ENCODE measurements at places on chromosomes 16 and 17.
A peak's percentile ranks its signal among the peaks of the same experiment; 100 is the strongest.

DNA sequence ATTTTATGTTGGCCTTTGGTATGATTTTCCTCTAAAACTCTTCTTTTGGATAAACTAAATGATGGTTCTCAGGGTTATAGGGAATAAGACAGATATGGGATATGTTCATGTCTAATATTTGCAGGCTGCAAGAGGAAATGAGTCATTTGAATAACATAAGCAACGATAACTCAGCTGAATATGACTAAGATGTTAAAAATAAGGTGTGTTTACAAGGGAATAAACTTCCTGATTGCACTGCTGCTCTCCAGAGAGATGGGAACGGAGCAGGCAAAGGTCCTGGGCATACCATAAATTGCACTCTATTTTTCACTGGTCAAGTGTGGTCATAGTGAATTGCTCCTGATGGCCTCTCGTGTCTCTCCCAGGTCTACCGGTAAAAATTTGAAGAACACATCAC lies 666.2 kb downstream of the TOX3 start:
- DNase-seq: peak; percentile 77

GRCh38 chr16:84768061-84768807 lies 51.6 kb upstream of the CRISPLD2 start:
- no peak for DNase-seq

GRCh38 chr16:73796241-73796640 lies 500.4 kb upstream of the PSMD7 start:
- DNase-seq: no peak

GRCh38 chr16:51450376-51450775 lies 299.3 kb upstream of the SALL1 start:
- DNase-seq: no peak

GRCh38 chr17:41793784-41794539 lies 7.5 kb upstream of the JUP start:
- peak; percentile 48 for DNase-seq

DNA sequence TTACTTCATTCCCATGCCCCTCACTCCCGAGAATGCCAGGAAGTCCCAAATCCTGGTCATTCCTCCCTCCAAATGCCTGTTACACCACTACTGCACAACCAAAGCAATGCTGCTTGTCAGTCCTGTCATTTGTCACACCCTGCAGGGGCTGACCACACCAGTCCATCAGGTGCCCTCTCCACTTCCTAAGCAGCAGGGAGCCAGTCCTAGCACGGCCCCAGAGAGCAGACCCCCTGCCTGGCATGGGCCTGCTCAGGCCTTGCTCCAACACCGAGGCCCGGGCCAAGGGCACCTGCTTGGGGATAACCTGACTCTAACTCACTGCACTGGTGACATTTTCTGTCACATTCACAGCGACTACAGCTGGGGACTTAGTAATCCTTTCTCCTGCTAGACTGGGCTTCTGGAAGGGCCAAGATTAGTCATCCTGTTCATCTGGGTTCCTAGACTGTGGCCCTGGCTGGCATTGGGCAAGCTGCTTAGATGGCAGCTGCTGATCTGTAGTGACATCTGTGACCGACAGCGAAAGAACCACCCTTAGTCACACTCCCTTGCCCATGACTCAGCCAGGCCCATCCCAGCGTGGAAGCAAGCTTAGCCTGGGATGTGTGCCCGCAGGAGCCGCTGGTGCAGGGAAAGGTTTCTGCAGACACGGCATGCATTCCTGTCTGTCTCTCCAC lies 5.4 kb downstream of the ALYREF start:
- DNase-seq: no peak

DNA sequence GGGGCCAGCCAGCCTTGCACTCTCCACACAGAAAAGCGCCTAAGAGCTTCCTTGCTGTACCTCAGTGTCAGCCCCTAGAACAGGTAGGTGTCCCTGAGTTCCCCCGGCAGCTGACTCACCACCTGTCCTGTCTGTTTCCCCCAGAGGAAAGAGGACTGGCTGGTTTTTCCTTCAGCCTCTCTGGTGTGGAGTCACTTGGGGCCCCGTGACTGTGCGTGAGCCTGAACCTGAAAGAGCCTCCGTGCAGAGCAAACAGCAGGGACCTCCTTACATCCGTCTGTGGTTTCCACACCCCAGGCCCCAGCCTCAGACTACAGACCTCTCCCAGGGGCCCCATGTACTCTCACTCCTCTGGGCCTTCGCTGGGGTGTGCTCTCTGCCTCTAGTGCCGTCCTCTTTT lies 87.8 kb downstream of the GNAO1 start:
- no peak for DNase-seq

GRCh38 chr17:66255112-66255511 lies 25.9 kb upstream of the APOH start:
- peak; percentile 90 for DNase-seq

DNA sequence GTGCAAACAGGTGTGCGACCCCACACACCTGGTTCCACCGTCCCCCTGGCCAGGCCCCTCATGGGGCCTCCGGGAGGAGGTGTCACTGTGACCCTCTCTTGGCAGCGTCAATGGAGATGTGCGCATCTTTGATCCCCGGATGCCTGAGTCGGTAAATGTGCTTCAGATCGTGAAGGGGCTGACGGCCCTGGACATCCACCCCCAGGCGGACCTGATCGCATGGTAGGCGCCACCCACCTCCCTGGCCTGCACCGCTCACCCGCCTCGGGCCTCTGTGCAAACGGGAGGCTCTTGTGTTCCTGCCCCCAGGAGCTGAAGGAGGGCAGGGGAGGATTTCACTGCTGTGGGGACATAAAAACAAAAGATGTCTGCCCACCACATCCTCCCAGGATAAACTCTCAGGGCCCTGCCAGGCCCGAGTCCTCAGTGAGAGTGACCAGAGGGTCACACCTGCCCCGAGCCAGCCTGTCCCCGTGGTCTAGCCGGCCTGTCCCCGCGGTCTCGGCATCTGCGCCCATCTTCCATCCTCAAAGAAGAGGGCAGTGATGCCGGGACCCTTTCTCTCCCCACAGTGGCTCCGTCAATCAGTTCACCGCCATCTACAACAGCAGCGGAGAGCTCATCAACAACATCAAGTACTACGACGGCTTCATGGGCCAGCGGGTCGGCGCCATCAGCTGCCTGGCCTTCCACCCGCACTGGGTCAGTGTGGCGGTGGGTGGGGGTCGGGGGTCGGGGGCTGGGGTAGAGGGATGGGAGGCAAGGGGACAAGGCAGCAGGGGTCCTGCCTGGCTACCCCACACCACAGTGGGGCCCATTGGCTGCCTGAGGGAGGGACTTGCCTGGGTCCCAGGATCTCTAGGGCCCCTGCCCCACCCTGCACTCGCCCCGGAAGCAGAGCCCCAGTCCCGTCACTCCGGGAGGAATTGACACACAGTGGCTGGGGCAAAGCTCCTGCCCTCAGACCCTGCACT lies 29.0 kb upstream of the CHMP6 start:
- no peak for DNase-seq

GRCh38 chr16:85735225-85735635 lies 15.7 kb downstream of the C16orf74 start:
- no peak for DNase-seq

- DNase-seq: no peak
These were observed 44.1 kb downstream of the TNFRSF13B start for GRCh38 chr17:16927641-16928321.

- peak; percentile 96 for DNase-seq
These were observed 580 bp upstream of the KANSL1 start for GRCh38 chr17:46193626-46194392.

DNA sequence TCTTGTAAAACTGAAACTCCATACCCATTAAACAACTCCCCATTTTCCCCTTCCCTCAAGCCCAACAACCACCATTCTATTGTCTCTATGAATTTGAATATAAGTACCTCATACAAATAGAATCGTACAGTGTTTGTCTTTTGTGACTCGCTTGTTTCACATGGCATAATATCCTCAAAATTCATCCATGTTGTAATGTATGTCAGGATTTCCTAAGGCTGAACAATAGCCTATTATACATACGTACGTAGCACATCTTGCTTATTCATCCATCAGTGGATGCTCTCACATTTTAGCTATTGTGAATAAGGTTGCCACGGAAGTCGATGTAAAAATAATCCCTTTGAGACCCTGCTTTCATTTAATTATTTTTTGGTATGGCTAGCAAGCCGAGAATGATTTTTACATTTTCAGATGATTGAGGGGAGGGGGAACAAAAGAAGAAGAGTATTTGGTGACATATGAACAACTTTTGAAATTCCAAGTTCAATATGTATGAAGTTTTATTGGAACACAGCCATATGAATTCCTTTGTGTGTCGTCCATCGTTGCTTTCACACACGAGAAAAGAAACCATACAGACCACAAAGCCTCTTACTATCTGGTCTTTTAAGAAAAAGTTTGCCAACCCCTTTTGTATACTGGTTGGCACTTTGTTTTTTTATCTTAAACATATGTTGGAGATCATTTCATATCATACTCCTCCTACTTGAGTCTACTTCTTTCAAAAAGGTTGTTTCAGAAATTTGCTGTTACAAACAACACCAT lies 371.2 kb downstream of the NPIPA8 start:
- no peak for DNase-seq

DNA sequence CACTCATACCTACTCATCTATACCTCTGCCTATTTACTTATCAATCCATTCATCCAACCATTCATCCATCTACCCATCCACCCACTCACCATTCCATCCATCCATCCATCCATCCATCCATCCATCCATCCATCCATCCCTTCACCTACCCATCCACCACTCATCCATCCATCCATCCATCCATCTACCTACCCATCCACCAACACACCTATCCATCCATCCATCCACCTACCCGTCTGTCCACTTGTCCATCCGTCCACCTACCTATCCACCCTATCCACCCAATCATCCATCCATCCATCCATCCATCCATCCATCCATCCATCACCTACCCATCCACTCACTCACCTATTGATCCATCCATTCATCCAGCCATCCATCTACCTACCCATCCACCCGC lies 235.7 kb downstream of the GSG1L start:
- DNase-seq: no peak

DNA sequence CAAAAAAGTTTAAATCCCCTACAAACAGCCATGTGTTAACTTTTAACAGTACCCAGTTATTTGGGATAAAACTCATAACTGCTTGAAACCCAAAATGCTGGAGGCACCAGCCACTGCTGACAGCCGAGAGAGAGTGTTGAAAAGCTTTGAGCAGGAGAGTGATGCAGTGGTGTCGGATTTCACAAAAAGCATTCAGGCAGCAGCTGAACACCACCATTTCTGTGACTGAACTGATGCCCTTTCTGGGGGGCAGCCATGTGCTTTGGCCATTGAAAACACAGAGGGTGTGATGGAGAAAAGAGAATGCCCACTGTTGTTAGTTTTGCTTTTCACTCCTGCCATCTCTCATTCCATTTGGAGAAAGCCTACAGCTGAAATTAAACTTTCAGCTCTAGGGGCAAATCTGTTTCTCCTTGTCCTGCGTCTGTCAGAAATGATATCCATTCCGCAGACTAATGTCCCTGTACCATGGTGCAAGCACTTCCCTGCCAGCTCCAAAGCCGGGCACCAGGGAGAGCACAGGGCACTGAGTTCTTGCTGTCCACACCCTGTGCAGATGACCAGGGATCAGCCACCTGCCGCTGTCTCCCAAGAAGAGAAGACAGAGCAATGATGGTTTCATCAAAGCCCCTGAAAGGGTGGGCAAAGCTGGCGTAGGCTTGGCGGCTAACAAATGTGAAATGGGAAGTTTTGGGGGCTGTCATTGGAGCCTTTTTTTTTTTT lies 16.6 kb upstream of the MLYCD start:
- DNase-seq: no peak

DNA sequence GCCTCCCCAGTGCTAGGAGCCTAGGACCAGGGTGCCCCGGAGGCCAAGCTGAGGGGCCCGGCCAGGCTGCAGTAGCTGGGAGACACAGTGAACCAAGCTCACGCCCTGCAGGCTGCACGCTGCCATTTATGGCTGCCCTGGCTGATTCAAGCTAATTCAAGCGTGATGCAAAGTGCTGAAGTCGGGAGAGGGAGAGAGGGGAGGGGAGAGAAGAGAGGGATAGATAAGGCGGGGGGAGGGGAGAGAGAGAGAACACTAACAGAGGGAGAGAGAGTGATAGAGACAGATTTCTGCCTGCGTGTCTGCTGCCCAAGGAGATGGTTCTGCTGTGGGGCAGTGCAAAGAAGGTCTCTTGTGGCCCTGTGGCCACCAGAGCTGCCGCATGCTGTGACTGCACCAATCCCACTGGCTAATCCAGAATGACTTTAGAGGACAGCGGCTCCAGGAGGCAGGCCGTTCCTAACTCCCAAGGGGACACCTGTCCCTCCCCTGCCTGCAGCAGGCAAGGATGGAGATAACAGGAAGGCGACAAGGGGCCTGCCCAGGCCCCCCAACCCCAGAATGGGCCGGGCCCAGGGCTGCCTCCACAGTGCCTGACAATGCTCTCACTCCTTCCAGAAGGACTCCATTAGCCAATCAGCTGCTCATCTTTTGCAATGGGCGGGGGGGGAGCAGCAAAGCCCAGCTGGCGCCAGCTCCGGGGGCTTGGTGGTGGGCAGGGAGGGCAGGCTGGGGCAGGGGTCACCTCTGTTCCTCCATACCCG lies 12.9 kb downstream of the MXRA7 start:
- peak; percentile 63 for DNase-seq

- no peak for DNase-seq
These were observed 29.8 kb downstream of the COX4I1 start for GRCh38 chr16:85829171-85829719.

DNA sequence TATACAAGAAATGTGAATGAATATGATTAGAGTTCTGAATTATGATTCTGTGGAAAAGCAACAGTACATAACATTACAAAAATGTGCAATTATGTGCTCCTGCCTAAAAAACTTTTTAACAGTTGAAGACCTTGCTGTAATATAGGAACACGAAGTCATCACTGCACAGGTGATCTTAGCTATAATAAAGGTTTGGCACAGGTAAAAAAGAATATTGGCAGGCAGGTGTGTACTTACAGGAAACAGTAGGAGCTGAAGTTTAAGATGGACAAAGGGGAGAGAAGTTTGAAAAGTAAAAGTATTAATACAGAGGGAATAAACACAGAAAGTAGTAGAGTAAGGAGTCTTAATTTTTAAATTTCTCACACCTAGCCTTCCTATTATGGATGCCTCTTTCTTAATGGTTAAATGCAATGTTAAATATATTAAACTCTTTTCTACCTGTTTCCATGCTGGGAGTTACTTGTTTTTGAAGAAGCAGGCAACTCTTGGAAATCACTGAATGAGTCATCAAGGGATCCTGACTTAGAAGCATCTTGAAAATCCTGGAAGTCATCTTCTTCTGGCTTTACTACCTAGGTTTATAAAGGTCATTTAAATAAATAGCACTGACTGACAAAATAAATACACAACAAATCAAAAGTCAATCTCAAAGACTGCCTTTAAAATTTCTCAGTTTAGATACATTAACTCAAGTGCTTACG lies 40.7 kb downstream of the SYNRG start:
- DNase-seq: no peak

DNA sequence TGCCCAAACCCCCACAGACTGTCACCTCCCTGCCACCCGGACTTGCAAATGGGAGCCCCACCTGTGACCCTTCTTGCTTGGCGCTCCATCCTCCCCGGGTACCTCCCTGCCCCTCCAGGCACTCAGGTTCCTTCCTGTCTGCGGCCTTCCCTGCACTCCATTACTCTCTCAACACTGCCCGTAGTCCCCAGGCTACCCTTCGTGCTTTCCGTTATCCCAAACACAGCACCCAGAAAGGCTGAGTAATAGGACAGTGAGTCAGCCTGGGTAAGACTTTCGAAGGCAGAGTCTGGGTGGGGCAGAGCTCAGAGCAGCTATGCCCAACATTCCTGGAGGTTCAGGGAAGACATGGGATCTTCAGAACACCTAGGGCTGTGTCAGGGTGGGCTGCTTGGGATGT lies 16.6 kb upstream of the C16orf74 start:
- DNase-seq: peak; percentile 81

- no peak for DNase-seq
These were observed 26.4 kb downstream of the ADCY9 start for GRCh38 chr16:4089811-4090301.
